Mucosa of gallbladder (tissue), 1 donor: ENCODE measurements at places on chromosomes 3 and 15. TPM values are rescaled to one million over a fixed set of nuclear protein-coding genes. Genes with fewer than 3 reads are reported as not detected.

The NR1I2 gene
- 106 TPM for total RNA-seq

The ISG20 gene
- 383 TPM for total RNA-seq

The GHSR gene
- total RNA-seq: not detected

The SPATA12 gene
- total RNA-seq: 0.43 TPM

The CHRNB4 gene
- total RNA-seq: not detected

The P2RY1 gene
- total RNA-seq: 9.1 TPM

The PLA2G4B gene
- 20.7 TPM for total RNA-seq

The DPH6 gene
- total RNA-seq: 9.8 TPM
